ENCODE measurements at places on chromosomes 2 and 18. TPM values are rescaled to one million over a fixed set of nuclear protein-coding genes. Genes with fewer than 3 reads are reported as not detected.

- no peak for DNase-seq
- peaks cover 3% of the 10 kb centered on the region for H3K36me3 ChIP-seq
- no peak overlapping the region for H3K27ac ChIP-seq
- H3K4me3 ChIP-seq, result no peak overlapping the region
- H3K4me1 ChIP-seq, result peaks cover 5% of the 10 kb centered on the region
- H3K27me3 ChIP-seq, result no peaks in the 10 kb centered on the region
These were observed 146.3 kb downstream of the TXNL1 start for GRCh38 chr18:56492136-56492535.

- peaks cover 2% of the 10 kb centered on the region for H3K27me3 ChIP-seq
- DNase-seq, result no peak
- peaks cover 3% of the 10 kb centered on the region for H3K4me1 ChIP-seq
- no peak overlapping the region for H3K27ac ChIP-seq
These were observed 96.3 kb downstream of the EVA1A start for GRCh38 chr2:75464348-75464946.

DNA sequence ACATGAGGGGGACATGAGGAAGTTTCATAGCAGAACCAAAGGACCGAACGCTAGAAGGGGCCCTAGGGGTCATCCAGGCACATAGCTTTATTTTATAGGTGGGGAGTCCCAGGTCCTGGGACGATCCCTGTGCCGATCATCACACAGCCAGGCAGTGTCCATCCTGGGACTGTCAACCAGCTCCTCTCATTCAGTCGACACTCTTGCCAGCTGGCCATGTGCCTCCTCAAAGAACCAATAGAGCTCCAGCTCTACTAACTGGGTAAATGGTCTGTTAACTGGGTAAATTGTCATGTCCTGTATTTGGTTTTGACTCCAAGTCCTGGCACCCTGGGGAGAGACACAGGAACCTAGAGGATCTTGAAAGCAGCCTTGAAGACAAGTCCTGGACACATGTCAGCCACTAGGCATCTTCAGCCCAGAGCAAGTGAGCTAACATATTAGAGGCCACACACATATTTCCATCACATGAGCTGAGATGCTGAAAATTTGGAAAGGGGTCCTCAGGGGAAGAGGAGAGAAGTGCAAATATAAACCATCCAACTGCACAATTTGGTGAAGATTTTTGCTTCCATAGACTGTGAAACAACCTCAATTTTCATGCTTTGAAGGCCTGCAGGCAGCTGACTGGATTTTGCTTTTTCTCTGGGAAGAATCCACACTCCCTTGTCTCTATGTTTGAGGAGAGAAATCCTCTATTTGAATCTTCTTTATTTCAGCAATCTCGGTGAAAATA is 361.1 kb upstream of the SLC14A2 start:
- no peak overlapping the region for H3K4me3 ChIP-seq
- no peak overlapping the region for H3K27ac ChIP-seq
- DNase-seq, result no peak
- H3K27me3 ChIP-seq, result no peaks in the 10 kb centered on the region
- H3K36me3 ChIP-seq, result no peaks in the 10 kb centered on the region

GRCh38 chr2:237407700-237408099 is 6.3 kb downstream of the COL6A3 start:
- DNase-seq, result no peak
- peak overlapping the region; percentile 92 for H3K27ac ChIP-seq
- no peak overlapping the region for H3K4me3 ChIP-seq
- H3K4me1 ChIP-seq, result peaks cover 83% of the 10 kb centered on the region
- peaks cover 7% of the 10 kb centered on the region for H3K36me3 ChIP-seq
- no peaks in the 10 kb centered on the region for H3K27me3 ChIP-seq

The INHBB gene
- total RNA-seq, result 0.90 TPM

DNA sequence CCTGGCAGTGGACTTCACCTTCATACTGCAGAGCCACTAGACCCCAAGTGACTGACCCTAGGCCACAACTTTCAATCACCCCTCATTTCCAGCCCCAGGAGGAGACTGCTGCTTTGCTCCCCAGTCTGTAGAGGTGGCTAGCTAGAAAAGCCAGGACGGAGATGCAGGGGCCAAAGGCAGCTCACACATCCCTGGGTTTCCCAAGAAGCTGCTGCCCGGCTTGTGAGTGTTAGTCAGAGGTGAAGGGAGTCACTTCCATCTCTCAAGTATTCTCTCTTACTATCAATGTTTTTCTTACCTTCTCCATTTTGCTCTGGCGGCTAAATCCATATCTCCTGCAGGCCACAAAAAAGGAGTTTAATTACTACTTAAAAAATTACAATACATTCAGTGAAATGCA is 36.2 kb downstream of the CCDC93 start:
- H3K27ac ChIP-seq, result no peak overlapping the region
- no peaks in the 10 kb centered on the region for H3K27me3 ChIP-seq
- no peak for DNase-seq
- H3K4me1 ChIP-seq, result peaks cover 31% of the 10 kb centered on the region
- H3K36me3 ChIP-seq, result peaks cover 26% of the 10 kb centered on the region

DNA sequence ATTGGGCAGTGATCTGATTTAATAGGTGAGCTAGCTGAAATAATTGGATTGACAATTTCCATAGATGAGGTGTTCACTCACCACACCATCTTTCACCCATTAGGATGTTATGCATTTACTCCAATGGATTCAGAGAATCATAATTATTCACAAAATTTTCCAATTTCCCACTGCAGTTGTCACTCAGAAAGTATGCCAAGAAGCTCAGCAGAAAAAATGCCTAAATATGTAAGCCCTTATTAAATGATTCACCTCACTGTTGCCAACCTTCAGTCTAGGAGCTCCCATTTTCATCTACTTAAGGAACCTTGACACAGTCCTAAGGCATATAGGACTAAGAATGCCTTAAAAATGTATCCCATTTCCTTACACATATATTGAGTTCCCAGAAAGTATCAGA is 94.3 kb downstream of the MBD2 start:
- no peaks in the 10 kb centered on the region for H3K27me3 ChIP-seq
- no peak for DNase-seq
- H3K36me3 ChIP-seq, result no peaks in the 10 kb centered on the region
- no peak overlapping the region for H3K27ac ChIP-seq
- no peak overlapping the region for H3K4me3 ChIP-seq
- H3K4me1 ChIP-seq, result peaks cover 25% of the 10 kb centered on the region

GRCh38 chr18:62925031-62925688 is 209.8 kb downstream of the PHLPP1 start:
- no peak overlapping the region for H3K4me3 ChIP-seq
- no peaks in the 10 kb centered on the region for H3K27me3 ChIP-seq
- H3K36me3 ChIP-seq, result peaks cover 4% of the 10 kb centered on the region
- DNase-seq, result no peak

- H3K27ac ChIP-seq, result no peak overlapping the region
- H3K36me3 ChIP-seq, result peaks cover 6% of the 10 kb centered on the region
- peaks cover 49% of the 10 kb centered on the region for H3K4me1 ChIP-seq
- no peak overlapping the region for H3K4me3 ChIP-seq
These were observed 77.9 kb downstream of the NRP2 start for GRCh38 chr2:205760157-205760556.

The CPLX4 gene
- total RNA-seq, result not detected

The ALKAL2 gene
- 164 TPM for total RNA-seq

DNA sequence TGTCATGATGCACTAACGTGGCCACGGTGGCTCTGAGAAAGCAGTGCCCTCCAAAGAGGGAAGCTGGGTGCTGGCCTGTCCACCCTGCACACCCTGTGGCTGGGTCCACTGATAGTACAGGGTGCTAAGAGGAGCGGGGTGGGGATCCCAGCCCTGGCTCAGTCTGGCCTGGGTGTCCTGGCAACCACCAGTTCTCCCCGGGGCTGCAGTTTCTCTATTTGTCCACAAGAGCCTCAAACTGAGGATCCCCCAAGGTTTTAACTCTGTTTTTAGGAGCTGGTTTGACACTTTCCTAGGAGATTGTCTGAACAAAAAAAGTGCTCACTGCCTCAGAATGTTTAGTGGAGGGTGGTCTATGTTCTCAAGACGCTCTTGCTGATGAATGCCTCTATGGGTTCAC is 29.0 kb downstream of the EDAR start:
- H3K27me3 ChIP-seq, result peaks cover 12% of the 10 kb centered on the region
- H3K4me1 ChIP-seq, result no peaks in the 10 kb centered on the region
- H3K36me3 ChIP-seq, result peaks cover 2% of the 10 kb centered on the region
- no peak overlapping the region for H3K4me3 ChIP-seq

The ALPP gene
- not detected for total RNA-seq

The CFC1 gene
- total RNA-seq, result not detected

The VIT gene
- total RNA-seq, result 0.15 TPM

DNA sequence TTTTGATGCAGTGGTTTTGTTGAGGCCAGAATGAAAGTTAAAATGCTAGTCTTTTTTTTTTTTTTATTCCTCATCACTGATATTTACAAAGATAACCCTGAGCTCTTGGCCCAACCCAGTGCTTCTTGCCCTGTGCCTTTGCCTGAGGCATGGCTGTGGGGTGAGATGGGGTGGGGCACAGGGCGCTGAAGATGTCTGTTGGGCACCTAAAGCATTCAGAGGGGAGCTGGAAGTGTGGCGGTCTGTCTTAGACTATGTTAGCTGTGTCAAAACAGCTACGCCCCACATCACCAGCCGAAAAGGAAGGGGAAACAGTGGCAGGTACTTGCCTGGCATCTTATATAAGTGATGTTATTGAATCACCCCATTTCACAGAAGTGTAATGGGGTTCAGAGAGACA is 20.7 kb downstream of the TOGARAM2 start:
- H3K4me3 ChIP-seq, result no peak overlapping the region
- no peaks in the 10 kb centered on the region for H3K36me3 ChIP-seq
- DNase-seq, result no peak

The SLC9A4 gene
- not detected for total RNA-seq

- peaks cover 12% of the 10 kb centered on the region for H3K27me3 ChIP-seq
- peaks cover 24% of the 10 kb centered on the region for H3K4me1 ChIP-seq
- H3K27ac ChIP-seq, result no peak overlapping the region
- H3K36me3 ChIP-seq, result no peaks in the 10 kb centered on the region
These were observed 88.8 kb upstream of the TAF1B start for GRCh38 chr2:9754532-9754887.

DNA sequence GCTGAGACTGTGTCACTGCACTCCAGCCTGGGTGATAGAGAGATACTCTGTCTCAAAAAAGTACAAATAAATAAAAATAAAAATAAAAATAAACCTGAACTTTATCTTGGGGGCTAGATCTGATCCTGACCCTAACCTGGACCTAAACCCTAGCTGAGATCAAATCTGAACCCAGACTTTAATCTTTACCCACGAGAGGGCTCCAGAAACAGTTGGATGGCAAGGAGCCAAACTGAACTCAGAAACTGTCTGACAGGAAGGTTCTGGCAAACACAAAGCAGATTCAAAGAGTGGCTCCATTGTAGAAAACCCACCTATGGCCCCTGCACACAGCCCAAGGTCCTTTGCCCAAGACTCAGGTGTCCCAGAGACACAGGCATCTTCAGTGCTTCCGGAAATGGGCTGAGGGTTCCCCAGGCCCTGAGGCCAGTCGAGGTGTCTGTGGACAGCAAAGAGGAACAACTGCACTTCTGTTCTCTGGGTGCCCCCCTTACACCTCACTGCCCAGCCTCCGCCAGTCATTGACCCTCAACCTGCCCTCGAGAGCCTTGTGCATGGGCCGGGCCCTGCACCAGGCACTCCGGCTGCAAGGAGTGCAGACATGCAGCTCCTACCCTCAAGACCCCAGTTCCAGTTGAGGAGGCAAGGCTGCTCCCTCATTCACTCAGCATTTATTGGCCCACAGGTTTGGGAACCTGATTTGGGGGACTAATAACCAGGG is 95.2 kb downstream of the TFCP2L1 start:
- H3K27me3 ChIP-seq, result peaks cover 14% of the 10 kb centered on the region
- peaks cover 2% of the 10 kb centered on the region for H3K36me3 ChIP-seq
- no peak overlapping the region for H3K27ac ChIP-seq
- no peak for DNase-seq
- peaks cover 11% of the 10 kb centered on the region for H3K4me1 ChIP-seq

DNA sequence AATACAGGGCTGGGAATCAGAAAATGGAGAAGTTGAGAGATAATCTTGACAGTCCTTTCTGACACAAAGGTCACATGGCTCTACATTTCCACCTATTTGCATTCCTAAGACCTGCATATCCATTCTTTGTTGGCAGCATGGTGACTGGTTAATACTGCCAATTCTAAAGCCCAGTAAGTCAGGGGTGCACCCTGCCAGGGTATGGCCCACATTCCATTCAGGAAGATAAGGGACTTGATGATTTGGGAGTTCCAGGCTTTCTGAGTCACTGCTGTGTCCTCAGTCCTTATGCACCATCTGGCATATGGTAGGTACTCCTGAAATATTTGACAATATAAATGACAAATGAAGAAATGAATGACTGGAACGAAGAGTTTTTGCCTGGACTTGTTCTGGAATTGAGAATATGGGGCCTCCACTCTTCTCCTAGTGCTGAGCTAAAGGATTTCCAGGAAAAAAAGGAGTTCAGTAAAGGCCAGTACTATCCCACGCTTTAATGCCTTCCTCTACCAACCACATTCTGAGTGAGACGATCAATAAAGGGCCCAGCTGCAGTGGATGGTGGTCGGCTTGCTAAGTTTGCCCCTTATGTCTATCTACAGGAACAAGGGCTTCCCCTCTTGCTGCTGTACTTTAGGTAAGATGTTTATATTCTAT is 31.7 kb upstream of the EIF2AK3 start:
- no peaks in the 10 kb centered on the region for H3K36me3 ChIP-seq
- no peak for DNase-seq
- peak overlapping the region; percentile 35 for H3K4me3 ChIP-seq

DNA sequence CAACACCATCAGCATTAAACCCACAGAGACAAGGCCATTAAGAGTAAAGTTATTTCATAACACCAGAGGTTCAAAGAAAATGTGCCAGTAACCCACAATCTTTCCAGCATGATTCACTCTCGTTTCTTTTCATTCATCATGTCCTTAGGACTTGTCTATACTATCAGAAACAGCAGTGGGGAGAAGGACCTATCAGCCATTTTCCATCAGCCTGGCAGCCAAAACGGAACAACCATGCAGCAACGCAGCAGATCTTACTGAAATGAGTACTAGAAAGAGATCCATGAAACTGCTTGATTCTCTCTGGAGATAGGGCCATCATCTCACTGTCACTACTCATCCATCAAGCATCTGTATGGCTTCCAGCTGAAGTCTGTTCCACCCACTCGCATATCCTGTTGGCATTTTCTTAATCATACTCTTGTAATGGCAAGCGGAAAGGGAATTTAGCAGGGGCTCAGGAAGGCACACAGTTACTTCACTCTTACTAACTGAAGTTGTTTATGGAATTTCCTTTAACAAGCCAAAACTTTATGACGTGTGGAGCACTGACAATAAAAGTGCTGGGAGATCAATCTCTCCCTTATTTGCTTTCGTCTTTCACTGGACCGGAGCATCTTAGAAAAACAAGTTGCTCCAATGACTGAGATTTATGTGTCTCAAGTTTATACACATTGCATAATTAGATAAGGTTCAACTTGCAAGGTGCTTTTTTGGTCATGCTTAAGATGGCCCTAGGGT is 69.7 kb downstream of the EPHA4 start:
- peaks cover 17% of the 10 kb centered on the region for H3K4me1 ChIP-seq
- no peak overlapping the region for H3K27ac ChIP-seq
- H3K27me3 ChIP-seq, result no peaks in the 10 kb centered on the region
- DNase-seq, result no peak
- H3K36me3 ChIP-seq, result no peaks in the 10 kb centered on the region
- no peak overlapping the region for H3K4me3 ChIP-seq

The ACTR2 gene
- 449 TPM for total RNA-seq
